GM03348 (cell line): ENCODE measurements at places on chromosomes 6 and 20.

DNA sequence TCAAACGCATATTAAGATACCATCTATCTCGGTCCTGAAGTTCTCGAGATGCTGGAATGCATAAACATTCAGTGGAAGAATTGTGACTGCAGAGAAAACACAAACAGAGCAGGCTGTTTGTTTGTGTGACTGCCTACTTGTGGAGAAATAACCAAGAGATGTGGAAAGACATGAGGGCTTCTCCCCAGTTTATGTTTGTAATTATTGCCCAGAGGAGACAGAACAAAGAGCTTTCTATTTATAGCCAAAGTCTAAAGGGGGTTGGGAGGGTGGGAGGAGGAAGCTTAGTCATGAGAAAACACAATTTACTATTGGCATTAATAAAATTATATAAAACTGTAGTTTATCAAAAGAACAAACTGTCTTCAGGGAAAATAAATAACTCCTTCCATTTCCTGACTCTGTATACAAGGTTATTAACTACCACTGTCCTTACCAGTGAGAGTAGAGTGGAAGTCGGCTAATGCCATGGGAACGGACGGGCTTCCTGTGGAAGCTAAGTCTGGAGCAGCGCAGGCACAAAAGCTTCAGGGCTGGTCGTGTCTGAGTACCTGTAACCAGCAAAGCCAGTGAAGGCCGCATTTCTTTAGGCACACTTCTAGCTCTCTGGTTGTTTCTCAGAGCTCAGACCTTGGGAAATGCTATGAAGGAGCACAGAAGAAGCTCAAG, 200.2 kb upstream of the SUPT3H start:
- peak; percentile 31 for DNase-seq

DNA sequence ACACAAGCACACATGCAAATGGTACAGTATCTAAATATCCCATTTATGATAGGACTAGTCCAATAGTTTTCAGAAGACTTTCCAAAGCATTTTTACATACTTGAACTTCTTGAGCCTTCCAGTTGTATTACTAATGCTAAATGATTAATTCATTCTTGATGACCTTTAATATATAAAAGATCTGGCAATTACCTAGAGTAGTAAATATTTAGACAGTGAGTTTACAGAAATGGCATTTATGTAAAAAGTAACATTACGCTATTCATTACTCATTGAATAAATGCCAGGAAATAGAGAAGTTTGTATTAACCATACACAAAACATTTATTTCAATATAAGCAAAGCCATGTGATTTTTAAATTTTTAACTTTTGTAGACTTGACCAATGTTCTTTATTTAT, 158.8 kb downstream of the DST start:
- peak; percentile 9 for DNase-seq

DNA sequence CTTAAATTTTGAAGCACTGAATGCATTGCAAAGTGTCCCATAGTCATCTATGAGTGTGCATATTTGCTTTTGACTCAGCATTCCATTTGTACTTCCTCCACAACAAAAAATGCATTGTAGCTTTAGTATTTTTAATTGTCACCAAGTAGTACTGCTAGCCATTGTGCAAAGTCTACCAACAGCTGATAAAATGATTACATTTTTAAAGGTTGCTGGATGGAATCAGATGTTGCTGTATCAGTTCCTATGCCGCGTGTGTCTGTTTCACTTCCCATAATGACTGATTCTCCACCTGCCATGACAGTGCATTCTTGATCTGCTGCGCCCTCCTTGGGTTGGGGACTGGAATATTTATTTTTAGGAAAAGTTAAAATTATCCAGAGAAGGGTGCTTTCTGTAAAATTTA, 41.2 kb downstream of the SLX4IP start:
- DNase-seq: peak; percentile 40

DNA sequence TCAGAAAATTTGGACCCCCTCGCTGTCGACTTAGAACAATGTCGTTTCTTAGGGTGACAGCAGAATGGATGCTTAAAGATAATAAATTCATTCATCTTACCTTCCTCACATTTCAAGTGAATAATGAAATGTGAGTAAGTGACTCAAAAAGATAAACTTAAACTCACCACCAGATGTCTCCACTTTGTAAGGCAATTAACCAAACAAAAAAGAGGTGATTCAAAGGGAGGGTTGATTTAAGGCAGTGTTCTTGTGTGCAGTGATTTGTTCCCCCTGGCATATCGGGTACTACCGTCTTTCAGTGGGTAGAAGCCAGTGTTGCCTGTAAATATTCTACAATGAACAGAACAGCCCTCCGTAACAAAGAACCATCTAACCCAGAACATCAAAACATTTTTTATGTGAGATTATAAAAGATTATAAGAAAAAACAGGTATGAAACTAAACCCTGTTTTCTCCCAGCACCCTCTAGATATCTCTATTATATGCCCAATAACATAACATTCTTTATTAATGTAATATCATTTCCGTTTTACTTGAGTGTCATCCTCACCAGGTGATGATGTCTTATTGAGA, 589.7 kb downstream of the CBLN4 start:
- DNase-seq: no peak

DNA sequence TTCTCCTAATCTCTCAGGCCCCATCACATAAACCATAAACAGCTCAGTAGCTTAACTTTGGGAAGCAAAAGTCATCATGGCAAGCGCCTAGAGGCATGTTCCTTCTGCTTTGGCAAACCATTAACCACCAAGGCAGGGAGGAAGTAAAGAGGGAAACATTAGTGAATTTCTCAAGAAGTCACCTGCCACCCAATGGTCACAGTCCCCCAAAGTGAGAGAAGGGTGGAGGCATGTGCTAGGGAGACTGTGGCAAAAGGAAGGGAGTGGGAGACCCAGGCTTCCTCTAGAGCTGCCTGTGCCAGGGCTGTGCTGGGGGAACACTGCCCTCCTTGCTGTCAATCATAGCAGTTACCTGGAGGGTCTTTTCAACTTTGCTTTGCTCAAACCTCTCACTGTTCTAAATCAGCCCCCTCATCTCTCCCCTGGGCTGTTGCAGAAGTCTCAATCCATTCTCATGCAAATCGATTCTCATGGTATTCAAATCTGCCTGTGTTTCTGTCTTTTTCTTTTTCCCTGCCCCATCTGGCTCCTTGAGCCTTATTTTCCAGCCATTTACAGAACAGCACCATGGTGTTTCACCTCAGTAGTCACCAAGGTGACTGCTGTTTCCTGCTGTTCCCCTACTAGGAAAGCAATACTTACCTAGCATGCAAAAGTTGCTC, 1.8 kb upstream of the RNF24 start:
- DNase-seq: no peak

DNA sequence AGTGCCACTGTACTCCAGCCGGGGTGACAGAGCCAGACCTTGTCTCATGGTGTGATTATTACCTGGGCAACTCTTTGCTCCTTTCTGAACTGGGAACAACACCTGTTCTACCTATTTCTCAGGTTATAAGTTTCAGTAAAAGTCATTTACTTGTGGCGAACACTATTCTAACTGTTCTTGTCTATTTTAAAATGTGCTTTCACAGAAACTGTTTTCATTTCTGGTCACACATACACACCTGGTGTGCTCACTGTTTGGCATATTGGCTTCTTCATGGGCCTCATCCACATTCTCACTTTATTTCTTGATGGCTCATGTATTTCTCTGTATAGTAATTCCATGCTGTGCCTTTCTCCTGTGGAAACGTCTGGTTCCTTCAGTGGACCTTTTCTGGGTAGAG, 30.5 kb upstream of the XRN2 start:
- no peak for DNase-seq
